Naive thymus-derived CD8-positive, alpha-beta T cell (primary cell): ENCODE measurements at places on chromosomes 2 and 18. TPM values are rescaled to one million over a fixed set of nuclear protein-coding genes. Genes with fewer than 3 reads are reported as not detected.

GRCh38 chr2:134431838-134432434 lies 178.1 kb downstream of the MGAT5 start:
- no peak for DNase-seq

DNA sequence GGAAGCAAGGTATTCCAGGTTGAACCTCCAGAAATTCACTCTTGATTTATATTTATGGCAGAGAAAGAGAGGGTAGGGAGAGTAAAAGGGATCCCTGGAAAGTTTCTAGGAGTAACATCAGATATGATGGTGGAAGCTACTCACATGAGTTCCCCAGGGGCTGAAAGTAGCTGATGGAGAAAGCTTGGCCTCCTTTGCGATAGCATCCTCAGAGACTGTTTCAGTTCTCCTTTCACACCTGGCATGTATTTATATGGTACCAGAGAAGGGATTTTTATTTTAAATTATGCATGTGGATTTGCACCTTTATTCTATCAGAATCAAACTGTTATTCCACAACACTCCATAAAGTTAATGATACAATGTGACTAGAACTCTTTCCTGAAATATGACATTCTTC lies 126.3 kb upstream of the OSR1 start:
- DNase-seq: no peak

DNA sequence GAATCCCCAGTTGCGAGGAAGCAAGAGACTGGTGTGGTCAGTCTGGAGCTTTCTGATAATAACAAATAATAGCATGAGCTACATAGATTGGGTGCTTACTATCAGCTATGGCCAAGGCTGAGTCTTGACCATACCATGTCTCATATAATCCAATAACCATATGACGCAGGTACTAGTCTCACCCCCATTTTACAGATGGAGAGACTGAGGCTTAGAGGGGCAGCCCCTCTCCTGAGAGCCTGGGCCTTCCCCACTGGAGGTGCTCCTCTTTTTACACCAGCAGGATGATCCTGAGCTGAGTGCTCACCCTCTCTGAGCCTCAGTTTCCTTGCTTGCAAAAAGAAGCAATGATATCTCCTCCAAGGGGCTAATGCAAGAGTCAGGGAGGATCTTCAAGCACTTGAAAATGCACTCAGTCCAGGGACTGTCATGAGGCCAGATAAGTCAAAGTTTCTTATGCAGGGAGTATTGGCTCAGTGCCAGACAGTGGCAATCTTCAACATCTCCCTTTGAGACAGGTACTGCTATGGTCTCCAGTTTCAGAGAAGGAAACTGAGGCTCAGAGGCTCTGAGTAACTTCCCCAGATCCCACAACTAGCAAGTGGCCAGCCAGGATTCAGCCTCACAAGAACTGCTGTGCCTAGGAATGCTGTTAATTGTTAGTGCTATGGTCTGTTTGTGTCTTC lies 149.7 kb downstream of the TFCP2L1 start:
- no peak for DNase-seq

GRCh38 chr2:165793161-165793778 lies 777 bp downstream of the GALNT3 start:
- no peak for DNase-seq

GRCh38 chr18:31401156-31402025 lies 24.8 kb downstream of the DSG4 start:
- DNase-seq: no peak

DNA sequence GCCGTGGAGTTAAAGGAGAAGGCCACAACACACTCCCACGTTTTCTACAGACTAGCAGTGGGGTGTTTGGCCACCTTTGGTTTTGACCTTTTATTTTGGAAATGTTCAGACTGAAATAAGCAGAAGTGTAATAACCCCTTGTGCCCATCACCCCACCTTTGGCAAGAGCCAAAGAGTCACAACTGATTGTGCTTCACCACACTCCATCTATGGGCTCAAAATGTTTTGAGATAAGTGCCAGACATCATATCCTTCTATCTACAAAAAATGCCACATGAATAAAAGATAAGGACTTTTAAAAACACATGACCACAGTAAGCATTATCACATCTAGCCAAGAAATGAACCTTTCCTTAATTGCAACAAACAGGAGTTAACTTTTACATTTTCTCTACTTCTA lies 9.9 kb upstream of the GPR35 start:
- no peak for DNase-seq

- no peak for DNase-seq
Measured at GRCh38 chr18:50065527-50065926, 129.4 kb downstream of the MYO5B start.

DNA sequence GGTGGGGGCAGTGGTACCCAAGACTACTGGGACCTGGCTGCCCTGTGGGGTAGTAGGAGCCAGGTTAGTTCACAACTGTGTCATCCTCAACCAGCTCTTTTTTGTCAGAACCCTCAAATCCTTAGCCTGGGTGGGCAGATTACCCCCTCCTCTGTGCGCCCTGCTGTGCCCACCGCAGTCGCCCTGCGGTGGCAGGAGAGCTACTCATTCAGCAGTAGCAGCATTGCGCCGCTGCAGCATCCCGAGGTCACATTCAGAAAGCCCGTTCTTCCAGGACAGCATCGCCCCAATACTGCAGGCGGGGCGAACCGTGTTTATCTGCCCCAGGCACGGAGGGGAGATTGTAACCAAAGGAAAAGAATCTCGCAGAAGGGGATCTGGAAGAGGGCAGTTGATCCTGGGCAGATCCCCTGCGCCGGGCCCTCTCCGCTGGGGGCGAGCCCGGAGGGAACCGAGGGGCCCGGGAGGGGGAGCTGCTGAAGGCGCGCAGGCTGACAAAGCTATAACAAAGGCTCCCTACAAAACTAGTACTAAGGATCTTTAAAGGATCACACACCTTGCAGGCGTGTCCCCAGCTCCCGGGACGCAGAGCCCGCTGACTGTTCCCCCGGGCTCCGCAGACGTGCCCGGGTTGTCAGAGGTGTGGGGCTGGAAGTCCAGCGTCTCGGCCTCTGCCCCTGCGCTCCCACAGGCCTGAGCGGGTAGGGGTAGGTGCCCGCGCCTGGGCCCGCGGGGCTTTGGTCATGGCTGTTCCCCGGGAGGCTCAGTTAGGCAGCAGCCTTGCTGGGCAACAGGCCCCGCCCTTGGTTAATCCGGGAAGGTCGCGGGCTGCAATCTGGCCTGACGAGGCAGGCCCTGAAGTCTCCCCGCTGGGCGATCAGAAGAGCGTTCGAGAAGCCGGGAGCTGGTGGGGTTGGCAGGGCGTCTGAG lies 13.2 kb downstream of the POU3F3 start:
- DNase-seq: no peak

GRCh38 chr2:84057917-84058560 lies 401.0 kb downstream of the SUCLG1 start:
- DNase-seq: no peak

- DNase-seq: no peak
Measured at GRCh38 chr2:236548179-236548921, 21.3 kb upstream of the ACKR3 start.

GRCh38 chr2:100615471-100615870 lies 52.7 kb downstream of the PDCL3 start:
- no peak for DNase-seq

- no peak for DNase-seq
Measured at GRCh38 chr2:215831296-215831913, 181.9 kb downstream of the MREG start.

DNA sequence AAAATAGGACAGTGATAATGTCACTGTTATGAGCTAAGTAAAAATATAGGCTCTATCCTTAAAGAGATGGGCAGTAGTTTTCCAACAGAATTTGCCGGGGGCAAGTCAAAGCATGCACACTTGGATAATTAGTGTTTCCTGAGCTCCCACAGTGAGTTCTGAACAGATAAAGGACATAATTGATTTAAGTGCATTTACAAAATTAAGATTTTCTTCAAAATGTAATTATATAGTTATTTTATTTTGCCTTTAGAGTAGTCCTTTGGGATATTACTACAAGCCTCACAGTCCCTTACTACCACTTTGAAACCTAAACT lies 107.6 kb downstream of the RAPGEF4 start:
- no peak for DNase-seq

The DIPK1C gene
- 0.11 TPM for total RNA-seq

The UPP2 gene
- not detected for total RNA-seq

The CD28 gene
- total RNA-seq: 133 TPM

The LBX2 gene
- total RNA-seq: not detected

The CD207 gene
- total RNA-seq: not detected

The MYO5B gene
- not detected for total RNA-seq

The PROKR1 gene
- not detected for total RNA-seq

The IL1RL2 gene
- total RNA-seq: not detected

The LOXL3 gene
- total RNA-seq: 0.22 TPM

The RGPD5 gene
- 111 TPM for total RNA-seq

The DDX1 gene
- total RNA-seq: 64.1 TPM

The PROM2 gene
- total RNA-seq: 0.88 TPM
